HL-60 (cell line): ENCODE measurements at places on chromosomes 7 and 10.

DNA sequence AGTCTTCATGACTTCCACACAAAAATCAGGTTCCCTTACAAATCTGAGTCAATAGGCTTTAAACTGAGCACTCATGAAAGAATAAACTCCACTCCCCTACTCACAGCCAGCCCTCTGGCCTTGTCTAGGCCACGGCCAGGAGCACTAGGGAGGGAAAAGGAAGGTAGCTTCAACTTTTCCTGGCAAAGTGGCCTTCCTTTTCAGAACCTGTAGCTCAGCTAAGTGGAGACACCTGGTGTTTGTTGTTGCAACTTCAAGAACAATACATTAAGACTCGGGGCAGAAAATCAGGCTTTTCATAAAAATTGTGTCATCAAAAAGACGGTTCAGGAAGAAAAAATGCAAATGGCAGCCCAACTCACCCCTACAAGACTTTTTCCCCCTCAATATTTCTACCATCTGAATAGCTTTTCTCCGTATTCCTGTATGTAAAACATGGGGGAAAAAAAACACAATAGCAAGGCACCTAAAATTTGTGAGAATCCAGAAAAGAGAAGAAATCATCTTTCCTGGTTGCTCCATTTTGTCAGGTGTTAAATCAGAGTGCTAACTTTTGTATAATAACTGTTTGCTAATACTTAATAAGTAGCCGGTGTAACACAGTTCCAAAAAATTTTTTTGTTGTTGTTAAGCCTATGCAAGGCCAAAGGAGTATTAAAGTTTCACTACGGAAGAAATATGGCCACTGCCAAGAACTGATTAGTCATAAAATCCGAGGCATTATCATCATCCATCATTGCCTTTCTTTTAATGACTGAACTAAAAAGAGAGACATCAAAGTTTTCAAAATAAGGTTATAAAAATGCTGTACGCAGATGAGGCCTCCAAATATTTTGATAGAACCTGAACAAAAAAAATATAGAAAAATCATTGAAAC lies 66.2 kb upstream of the ARID5B start:
- DNase-seq: peak; percentile 25

DNA sequence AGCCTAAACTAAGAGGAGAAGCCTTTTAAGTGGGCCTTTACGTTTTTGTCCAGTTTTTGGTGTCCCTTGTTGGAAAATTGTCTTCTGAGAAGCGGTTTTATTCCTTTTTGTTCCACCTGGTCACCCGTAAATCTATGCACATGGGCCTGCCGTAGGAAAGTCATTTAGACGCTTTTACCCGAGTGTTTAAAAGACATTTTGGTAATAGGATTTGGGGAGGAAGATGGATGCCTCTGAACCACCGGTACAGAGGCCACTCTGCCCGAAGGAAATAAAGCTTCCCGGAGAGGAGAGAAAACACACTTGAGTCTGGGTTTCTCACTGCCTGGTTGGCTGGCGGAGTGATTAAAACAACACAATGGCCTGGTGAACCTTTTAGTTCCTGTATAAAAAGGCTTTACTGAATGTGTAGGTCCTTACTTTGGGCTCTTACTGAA lies 760 bp downstream of the THNSL1 start:
- no peak for DNase-seq

- no peak for DNase-seq
Measured at GRCh38 chr10:52807803-52808202, 35.2 kb upstream of the MBL2 start.

DNA sequence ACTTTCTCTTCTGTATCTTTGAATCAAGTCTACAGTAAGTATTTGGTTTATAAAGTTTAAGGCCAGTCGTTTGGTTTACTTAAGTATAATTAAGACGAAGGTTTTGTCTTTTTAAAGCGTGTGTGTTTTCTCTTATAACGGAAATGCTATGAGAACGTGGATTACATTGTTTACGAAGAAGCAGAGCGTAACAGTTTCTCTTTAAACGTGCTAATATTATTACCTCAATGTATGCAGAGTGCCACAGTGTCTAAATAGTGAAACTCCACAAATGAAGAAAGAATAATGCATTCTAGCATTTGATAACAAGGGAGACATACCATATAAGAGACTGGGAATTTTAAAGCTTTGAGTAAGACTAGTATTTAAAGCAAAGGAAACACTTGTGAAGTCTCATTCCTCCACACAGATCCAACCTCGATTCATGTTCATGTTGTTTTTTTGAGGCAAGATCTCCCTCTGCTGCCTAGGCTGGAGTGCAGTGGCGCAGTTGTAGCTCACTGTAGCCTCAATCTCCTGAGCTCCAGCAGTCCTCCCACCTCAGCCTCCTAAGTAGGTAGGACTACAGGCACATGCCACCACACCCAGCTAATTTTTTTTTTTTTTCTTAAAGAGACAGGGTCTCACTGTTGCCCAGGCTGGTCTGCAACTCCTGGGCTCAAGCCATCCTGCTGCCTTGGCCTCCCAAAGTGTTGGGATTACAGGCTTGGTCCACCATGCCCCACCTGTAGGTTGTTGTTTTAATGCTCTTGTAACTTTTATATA lies 75.1 kb downstream of the ANKRD61 start:
- DNase-seq: peak; percentile 60

DNA sequence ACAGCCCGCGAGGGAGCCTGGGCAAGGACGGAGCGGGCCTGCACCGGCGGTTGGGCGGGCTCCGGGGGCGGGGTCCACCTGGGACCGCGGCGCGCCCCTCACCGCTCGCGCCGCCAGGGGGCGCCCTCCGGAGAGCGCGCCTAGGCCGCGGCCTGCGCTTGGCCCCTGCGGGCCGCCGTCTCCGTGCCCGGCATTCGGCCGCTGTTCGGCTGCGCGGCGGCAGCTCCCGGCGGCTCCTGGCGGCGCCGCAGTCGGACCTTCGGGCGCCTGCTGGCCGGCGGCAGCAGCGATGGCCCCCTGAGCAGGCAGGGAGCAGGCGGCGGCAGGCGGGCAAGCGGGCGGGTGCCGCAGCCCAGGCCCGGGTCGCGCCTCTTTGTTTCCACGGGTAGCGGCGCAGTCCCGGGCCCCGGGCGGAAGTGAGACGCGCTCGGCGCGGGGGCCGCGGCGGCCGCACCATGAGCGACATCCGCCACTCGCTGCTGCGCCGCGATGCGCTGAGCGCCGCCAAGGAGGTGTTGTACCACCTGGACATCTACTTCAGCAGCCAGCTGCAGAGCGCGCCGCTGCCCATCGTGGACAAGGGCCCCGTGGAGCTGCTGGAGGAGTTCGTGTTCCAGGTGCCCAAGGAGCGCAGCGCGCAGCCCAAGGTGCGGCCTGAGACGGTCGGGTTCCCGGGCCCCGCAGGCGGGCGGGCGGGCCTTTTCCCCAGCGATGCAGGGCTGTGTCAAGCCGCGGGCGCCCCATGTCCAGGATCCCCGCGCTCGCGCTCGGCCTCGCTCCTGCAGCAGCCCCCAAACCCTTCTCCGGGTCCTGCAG lies at the start of gene INTS15:
Gene INTS15 (plus strand): TSS at position 193 of the 816 bp plus-strand sequence. CDS start 263 bp downstream, at position 456.
- peak; percentile 65 for DNase-seq

DNA sequence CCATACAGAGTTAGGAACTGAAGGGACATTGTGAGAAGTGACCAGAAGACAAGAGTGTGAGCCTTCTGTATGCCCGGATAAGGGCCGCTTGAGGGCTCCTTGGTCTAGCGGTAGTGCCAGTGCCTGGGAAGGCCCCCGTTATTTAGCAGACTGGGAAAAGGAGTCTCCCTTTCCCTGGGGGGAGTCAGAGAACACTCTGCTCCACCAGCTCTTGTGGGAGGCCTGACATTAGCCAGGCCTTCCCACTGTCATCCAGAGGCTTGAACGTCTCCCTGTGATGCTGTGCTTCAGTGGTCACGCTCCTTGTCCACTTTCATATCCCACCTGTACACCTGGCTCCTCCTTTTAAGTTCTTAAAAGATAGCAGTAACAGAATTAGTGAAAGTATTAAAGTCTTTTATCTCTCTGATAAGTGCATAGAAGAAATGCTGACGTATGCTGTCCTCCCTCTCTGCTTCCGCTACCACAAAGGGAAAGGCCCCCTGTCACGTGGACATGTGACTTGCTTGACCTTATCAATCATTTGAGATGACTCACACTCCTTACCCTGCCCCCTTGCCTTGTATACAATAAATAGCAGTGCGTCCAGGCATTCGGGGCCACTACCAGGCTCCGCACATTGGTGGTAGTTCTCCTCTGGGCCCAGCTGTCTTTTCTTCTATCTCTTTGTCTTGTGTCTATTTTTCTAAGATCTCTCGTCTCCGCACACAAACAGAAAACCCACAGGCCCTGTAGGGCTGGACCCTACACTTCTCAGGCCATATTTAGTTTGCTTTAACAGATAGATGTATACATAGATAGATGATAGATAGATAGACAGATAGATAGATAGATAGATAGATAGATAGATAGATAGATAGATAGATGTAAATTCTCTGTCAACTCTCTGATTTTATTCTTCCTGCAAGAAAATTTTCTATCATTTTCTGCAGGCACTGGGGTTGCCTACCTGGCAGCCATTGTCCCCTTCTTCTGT lies 131.5 kb upstream of the JCAD start:
- no peak for DNase-seq

DNA sequence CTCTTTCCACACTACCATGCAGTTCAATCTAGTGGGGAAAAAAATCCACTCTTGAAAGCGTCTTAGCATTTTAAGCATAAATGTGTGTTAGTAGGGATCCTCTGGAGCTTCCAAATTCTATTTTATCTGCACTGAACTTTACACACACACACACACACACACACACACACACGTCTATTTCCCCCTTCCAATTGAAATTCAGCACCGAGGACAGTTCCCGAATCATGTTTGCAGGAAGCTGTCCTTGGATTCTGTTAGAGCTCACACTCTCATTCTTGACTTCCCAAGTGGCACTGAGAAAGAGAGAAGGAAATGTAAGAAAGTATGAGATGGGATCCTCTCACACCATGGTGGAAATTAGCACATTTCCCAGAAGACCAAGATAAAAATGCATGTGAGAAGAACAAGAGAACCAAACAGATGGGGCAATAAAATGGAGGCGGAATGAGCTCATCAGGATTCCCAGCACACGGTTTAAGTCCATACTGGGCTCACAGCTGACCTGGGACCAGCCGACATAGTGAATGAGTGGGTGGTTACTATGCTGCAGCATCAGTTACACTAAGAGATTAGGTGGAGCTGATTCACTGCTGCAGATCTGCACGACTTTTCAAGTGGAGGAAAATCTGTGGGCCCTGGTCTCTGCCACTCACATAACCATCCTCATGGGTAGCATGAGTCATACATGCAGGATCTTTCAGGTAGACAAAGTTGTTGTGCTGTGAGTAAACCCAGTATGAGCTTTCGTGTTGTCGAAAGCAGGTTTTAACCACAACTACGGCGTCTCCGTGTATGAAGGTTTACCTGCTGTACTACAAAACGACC lies 3.3 kb upstream of the NPTX2 start:
- DNase-seq: no peak

- no peak for DNase-seq
Measured at GRCh38 chr7:7568553-7568952, 1.9 kb downstream of the MIOS start.

- DNase-seq: no peak
Measured at GRCh38 chr10:108989976-108990375, 933.3 kb downstream of the XPNPEP1 start.

- DNase-seq: no peak
Measured at GRCh38 chr10:115706026-115706425, 567.0 kb downstream of the GFRA1 start.

DNA sequence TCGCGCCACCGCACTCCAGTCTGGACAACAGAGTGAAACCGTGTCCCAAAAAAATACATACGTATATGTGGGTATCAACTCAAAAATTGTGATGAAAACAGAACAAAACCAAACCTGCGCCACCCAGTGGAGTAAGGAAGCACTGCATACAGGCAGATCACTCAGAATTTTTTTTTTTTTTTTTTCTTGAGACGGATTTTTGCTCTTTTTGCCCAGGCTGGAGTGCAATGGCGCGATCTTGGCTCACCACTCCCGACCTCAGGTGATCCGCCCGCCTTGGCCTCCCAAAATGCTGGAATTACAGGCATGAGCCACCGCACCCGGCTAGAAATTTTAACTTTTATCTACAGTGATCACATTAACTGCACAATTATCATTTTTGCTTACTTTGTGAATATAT lies 9.1 kb upstream of the TMEM236 start:
- DNase-seq: no peak

DNA sequence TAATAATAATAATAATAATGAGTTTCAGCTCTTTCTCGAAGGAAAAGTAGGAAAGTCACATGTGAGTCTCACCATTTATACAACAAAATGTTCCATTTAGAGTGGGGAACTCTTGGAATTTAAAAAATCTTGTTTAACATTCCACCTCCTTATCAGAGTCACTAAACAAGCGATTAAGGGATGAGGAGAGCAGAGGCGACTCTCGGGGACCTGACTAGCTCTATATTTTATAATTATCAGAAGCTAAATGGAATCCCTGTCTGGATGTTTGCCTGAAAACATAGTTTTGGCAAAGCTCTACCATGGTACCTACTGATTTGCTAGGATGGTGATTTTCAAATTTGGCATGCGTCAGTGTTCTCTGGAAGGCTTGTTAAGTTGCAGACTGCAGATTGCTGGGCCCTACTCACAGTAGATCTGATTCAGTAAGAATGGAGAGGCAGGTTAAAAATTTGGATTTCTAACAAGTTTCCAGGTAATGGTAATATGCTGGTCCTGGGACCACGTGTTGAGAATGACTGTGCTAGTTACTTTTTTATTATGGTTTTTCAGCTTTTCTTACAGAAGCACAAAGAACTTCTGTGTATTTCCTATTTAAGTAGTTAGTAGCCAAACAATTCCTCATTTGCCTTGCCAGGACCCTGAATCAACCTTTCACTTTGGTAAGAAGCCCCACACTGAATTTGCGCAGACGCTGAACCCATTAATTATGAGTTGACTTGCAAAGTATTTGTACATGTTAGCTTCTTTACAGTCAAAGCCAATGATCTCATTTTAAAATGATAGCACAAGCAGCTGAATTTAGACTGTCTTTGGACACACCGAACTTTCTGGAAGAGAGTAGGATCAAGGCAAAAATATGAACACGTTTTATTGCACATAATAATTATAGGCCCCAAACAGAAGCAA lies 39.5 kb downstream of the CPED1 start:
- no peak for DNase-seq

DNA sequence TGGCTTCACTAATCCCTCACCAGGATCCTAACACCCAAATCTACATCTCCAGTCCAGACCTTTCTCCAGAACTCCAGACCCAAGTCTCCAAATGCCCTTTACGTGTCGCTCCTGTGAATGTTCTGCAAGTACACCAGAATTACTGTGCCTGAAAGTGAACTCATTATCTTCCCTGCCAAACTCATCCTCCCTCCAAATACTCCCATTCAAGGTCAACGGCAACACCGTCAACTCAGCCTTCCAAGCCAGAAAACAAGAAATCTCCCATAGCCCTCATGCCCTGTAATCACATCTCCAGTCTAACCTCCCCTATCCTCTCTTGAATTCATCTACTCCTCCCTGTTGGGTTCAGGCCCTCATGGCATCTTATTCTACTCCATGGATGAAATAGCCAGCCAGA lies 12.3 kb downstream of the CREB3L2 start:
- DNase-seq: no peak

- no peak for DNase-seq
Measured at GRCh38 chr7:81008901-81009300, 90.0 kb upstream of the SEMA3C start.

DNA sequence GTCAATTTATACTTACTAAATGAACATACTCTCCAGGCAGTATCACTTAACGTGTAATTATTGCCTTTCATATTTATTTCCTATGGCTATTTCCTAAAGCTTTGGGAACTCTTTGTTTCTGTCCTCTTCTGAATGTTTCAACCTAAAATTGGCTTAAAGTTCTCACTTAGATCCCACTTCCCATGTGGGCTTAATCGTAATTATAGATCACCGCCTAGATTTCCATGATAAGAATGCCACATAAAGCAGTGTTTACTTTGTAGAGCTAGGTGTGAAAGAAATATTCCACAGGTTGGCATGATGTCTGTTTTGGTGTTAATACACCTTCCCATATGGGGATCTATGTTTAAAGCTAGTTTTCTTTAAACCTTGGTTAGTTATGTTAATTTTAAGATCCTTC lies 1.5 kb downstream of the HDAC9 start:
- no peak for DNase-seq
